Stimulated activated naive CD8-positive, alpha-beta T cell treated with anti-CD3 and anti-CD28 coated beads, Interleukin-15, Interleukin-2, amounts not matched to agents 100 U/mL and 50 U/mL, for 24 hours (primary cell): ENCODE measurements at places on chromosomes 3 and 15.

DNA sequence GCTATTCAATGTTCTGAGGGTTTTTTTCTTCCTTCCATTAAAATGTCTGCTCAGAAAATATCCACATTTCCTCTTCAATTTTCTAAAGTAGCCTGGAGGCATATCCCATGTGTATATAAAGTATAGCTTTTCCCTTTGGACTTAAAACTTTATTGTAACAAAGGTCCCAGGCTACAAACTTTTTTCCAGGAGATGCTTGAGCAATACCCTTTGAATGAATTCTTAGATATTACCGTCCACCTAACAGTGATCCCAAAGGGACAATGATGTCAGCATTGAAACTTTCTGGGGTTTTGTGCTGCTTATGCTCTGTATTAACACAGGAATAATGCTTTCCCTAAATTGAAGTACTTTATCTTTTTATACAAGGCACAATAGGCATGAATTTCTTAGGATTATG, 525.2 kb downstream of the CADM2 start:
- no peak for DNase-seq

DNA sequence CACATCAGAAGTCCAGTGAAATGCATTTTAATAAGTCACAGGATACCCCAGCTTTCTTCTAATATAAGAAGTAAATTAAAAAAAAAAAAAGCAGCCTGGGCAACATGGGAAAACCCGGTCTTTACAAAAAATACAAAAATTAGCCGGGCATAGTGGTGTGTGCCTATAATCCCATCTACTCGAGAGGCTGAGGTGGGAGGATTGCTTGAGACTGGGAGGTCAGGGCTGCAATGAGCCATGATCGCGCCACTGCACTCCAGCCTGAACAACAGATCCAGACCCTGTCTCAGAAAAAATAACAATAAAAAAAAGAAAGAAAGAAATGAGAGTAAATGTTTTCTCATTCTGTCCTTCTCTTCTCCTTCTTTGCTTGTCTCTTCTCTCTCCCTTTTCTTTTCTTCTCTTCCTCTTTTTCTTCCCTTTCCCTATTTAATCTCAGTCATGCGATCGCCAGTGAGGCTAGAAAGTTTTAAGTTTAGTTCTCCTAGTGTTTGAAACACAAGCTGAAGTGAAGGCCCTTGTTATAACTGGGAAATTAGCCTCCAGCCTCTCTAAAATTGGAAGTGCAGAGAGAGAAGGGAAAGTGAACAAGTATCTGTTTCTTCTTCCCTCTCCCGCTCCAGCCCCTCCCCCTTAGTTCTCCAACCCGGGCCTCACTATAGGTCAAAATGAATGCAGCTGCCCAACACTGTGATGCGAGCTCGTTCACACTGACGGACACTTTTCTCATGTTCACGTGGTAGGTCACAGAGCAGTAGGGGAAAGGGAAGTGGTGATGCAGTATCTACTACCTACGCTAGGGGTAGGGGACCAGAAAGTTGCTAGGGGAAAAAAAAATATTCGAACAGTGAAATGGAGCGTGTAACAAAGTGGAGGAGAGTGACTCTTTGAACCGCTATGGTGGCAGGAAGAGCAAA, 23.5 kb upstream of the TSC22D2 start:
- DNase-seq = peak; percentile 65

DNA sequence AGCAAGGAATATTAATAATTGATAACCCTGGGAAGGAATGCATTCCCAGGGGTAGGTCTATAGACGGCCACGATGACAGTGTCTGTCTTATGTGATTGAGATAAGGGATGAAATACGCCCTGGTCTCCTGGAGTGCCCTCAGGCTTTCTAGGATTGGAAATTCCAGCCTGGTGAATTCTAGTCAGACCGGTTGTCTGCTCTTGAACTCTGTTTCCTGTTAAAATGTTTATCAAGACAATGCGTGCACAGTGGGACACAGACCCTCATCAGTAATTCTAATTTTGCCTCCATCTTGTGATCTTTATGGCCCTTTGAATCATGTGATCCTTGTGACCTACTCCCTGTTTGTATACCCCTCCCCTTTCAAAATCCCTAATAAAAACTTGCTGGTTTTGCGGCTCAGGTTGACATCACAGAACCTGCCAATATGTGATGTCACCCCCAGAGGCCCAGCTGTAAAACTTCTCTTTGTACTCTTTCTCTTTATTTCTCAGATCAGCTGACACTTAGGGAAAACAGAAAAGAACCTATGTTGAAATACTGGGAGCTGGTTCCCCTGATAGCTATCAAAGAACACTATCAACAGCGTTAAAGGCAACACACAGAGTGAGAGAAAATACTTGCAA, 183.3 kb downstream of the PDE8A start:
- no peak for DNase-seq

DNA sequence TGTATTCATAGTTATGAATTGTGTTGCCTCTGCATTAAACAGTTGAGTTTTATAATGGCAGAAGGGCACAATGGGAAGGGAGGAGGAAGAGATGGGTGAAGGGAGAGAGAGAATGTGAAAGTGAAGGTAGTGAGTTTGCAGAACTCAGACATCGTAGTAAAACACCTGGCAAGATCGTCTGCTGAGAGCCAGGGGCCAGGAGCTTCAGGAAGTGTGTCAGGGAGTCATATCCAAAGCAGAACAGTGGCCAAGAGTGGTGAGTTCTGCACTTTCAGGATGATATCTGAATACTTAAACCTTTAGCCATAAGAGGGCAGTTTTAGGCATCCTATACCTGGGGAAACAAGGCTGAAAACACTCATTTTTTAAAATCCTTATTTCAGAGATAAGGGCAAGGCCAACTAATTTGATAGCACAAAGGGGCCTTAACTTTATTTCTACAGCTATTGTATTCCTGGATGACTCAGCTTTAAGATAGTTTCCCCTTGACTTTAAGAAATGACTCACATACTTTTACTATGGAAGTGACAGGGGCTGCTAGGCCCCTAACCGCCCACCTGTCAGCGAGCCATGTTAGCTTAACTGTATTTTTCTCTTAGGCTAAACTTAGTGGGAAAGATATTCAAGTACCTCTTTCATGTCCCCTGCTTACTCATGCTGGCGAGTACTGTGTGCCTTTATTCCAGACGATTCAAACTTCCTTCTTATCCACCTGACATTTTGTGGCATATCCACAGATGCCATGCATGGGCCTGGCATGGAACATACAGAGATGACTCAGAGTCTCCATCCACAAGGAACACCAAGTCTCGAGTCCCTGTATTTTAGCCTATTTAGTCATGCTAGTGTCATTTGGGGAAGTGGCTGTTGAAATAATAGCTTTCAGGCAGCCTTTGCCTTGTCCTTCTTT, 53.9 kb downstream of the RLBP1 start:
- DNase-seq = peak; percentile 69

- peak; percentile 65 for DNase-seq
These were observed 36.3 kb upstream of the PLA2G4E start for GRCh38 chr15:42056934-42057798.

DNA sequence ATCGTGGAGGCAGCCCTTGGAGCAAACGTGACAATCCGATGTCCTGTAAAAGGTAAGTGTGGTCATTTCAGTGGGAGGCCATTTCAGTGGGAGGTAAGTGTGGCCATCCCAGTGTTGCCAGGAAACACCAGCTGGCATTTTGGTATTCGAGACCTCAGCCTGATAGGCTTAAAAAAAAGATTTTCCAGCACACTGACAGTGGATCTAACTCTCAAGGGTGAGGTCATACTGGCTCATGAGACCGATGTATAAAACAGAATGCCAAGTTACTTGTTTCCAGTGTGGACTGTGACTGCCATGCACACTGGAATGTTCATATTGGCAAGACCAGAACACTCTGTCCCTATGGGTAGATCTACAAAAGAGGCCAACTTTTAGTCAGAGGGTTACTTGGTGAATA, 244.4 kb upstream of the GOLGA6L4 start:
- no peak for DNase-seq
